ENCODE measurements at places on chromosomes 3 and 15.

- no peak for DNase-seq
Measured at GRCh38 chr3:12839156-12839946, 2.0 kb downstream of the RPL32 start.

GRCh38 chr15:75049392-75049791 is 26.0 kb downstream of the PPCDC start:
- no peak for DNase-seq

- peak; percentile 32 for DNase-seq
Measured at GRCh38 chr3:182861348-182861747, 68.0 kb downstream of the ATP11B start.

- peak; percentile 93 for DNase-seq
Measured at GRCh38 chr3:195102609-195103467, 168.1 kb downstream of the XXYLT1 start.

- no peak for DNase-seq
Measured at GRCh38 chr3:39779511-39780230, 29.7 kb upstream of the MYRIP start.

DNA sequence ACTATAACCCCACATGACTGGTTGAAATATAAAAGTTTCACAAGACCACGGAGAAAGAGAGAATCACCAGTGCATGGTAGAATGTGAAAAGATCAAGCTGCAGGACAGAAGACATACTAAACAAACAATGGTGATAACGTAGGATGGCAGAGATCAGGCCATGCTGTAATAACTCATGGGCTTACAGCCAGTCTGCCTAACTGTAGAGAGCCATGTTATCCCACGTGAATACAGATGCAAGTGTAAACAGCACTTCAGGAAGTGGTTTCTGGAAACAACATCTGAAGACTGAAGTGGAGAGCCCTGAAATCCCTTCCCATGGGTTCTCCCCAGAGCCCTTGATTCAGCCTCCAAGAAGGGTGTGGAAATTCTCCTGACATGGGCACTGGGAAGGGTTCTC is 103.2 kb upstream of the SLCO2A1 start:
- peak; percentile 16 for DNase-seq

- no peak for DNase-seq
Measured at GRCh38 chr3:53199834-53200233, 38.8 kb downstream of the PRKCD start.

GRCh38 chr3:111979434-111980038 is 710 bp downstream of the ABHD10 start:
- DNase-seq = peak; percentile 33

- no peak for DNase-seq
Measured at GRCh38 chr3:101170062-101170771, 150.2 kb downstream of the IMPG2 start.

DNA sequence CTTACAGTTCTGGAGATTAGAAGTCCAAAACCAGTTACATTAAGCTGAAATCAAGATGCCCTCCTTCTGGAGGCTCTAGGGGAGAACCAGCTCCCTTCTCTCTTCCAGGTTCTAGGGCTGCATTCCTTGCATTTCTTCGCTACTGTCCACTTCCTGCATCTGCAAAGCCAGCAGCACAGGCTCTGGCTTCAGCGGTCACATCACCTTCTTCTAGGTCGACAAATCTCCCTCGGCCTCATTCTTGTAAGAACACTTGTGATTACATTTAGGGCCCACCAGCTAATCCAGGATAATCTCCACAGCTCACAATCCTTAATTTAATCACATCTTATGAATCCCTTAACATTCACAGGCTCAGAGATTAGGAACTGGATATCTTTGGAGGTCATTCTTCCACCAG is 73.8 kb downstream of the MINAR1 start:
- no peak for DNase-seq

- peak; percentile 16 for DNase-seq
Measured at GRCh38 chr3:100216713-100217112, 44.1 kb upstream of the TBC1D23 start.

GRCh38 chr3:113211330-113212149 is at the start of gene BOC:
TSS of gene BOC (plus strand) at chr3:113211557. CDS start at chr3:113249803, 38,246 bp downstream.
- DNase-seq = peak; percentile 77

GRCh38 chr3:45258317-45258716 is 32.2 kb upstream of the TMEM158 start:
- DNase-seq = no peak

GRCh38 chr3:58640700-58641372 is 25.7 kb downstream of the FAM3D start:
- DNase-seq = peak; percentile 71

DNA sequence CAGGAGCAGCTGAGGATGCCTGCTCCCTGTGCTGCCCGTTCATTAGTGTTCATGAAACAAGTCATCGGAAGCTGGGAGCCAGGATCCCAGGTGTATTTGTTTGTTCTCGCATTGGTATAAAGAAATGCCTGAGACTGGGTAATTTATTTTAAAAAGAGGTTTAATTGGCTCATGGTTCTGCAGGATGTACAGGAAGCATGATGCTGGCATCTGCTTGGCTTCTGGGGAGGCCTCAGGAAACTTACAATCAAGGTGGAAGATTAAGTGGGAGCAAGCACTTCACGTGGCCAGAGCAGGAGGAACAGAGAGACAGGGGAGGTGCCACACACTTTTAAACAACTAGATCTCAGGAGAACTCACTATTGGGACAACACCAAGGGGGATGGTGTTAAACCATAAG is 5.5 kb upstream of the HYKK start:
- DNase-seq = no peak

DNA sequence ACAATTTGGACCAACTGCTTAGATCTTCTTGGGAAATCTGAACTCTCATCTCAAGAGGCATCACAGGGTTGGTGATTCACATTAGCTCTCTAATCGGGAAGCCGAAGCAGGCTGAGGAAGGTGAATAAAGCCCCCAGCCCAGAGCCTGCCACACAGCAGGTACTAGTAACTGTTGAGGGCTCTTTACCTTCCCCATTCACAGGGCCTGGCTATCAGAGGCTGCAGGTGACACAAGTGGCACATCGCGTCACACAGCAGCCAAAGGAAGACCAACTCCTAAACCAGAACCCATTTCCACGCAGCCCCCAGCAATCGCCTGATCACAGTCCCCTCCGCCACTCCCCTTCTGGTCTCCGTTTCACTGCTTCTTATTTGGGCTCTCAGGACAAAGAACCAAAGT is 29.2 kb downstream of the SH3BP5 start:
- DNase-seq = no peak

DNA sequence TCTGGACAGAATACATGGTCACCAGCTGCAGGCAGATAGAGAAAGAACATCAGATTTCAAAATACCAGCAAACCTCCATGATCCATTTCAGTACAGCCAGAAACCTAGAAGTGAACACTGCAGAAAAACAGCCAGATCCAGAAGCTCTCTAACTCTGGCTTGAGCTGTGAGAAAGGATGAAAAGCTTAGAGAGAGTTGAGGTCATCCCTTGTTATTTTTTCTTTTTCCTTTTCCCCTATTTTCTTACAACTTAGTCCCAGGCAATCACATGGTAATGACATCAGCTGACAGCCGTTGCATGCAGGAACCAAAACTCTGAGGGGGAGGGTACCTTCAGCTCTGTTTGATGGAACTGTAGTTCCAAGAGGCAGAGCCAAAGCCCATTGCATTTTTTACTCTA is 113.2 kb downstream of the TCF12 start:
- DNase-seq = peak; percentile 79

- DNase-seq = no peak
Measured at GRCh38 chr3:42906848-42907183, 874 bp downstream of the ZNF662 start.

DNA sequence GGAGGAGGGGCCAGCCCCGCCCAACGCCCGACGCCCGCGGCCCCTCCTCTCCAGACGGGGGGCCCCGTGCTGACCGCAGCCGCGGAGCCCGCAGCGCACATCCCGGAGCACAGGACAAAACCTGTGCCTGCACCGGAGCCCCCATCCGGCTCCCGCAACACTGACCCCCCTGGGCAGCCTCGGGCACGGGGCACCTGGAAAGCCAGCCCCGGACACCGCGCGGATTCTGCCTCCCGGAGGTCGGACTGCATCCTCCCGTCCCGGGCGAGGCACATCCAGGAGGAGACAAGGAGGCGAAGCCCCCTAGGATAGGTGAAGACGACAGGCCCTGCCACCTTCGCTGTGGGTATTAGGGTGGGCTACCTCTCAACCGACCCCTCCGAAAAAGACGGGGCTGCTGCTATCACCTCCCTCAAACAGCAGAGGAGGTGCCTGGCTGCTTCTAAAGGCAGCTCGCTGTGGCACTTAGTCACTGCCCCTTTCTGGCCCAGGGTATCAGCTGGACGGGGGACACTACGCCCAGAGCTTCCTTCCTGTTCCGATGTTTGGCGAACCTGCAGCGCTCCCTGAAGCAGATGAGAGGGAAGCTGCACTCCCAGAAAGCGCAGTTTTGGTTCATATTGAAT is 10.6 kb downstream of the XXYLT1 start:
- peak; percentile 24 for DNase-seq

DNA sequence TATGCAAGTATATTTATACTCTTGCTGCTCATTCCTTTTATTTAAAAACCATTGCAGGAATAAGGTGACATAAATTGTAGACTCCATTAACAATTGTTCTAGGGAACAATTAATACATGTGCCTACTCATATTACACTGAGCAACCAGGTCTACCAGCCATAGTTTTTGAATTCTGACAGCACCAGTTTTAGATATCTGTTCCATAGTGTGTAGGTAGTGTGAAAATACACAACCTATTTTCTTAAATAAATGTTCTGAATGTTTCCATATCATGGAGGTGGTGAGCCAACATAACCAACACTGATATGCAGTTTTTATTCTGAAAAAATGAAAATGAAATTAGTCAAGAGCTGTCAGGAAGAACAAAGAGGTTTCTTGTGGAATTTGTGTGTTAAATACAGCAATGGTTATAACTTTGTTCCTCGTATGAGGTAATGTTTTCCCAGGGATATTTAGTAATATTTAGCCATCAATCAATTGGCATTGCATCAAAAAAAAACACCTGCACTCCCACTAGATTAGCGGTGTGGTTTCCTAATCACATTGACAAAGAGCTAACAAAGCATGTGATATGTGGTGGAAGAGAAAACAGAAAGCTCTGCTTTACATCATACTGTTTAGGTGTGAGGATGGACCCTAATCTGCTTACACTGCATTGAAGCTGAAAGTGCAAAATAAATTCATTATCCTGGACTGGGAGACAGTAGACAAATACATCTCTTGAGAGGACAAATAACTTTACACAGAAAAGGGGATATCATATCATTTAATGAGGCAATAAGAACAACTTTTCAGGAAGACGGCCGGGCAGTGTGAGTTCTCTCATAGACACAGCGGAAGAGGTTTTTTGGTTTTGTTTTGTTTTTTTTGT is 369.5 kb upstream of the THBS1 start:
- no peak for DNase-seq

DNA sequence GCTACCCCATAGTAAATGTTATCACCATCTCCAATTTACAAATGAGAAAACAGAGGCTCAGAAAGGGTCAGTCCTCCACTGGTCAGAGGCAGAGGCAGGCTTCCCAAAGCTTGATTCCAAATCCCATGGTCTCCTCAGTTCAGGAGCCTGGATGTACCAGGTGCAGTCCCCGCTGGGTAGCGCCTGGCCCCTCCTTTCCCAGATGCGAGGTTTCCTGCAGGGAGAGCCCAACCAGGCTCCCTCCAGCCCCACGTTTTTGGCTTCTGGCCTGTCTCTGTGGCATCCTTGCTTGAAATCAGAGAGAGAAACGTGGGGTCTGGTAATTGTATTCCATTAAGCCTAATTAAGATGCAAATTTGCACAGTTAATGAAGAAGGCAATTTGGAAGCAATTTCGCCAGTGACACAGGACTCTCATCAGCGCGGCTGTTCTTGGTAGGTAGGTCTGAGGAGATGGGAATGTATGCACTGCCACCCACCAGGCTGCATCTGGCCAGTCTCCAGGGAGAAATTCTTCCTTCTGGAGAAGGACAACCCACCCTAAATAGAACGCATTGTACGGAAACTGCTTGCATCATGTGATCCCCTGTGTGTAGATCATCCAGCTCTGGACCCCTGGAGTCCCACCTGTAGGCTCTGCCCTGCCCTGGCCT is 50.5 kb downstream of the HRH1 start:
- DNase-seq = no peak

DNA sequence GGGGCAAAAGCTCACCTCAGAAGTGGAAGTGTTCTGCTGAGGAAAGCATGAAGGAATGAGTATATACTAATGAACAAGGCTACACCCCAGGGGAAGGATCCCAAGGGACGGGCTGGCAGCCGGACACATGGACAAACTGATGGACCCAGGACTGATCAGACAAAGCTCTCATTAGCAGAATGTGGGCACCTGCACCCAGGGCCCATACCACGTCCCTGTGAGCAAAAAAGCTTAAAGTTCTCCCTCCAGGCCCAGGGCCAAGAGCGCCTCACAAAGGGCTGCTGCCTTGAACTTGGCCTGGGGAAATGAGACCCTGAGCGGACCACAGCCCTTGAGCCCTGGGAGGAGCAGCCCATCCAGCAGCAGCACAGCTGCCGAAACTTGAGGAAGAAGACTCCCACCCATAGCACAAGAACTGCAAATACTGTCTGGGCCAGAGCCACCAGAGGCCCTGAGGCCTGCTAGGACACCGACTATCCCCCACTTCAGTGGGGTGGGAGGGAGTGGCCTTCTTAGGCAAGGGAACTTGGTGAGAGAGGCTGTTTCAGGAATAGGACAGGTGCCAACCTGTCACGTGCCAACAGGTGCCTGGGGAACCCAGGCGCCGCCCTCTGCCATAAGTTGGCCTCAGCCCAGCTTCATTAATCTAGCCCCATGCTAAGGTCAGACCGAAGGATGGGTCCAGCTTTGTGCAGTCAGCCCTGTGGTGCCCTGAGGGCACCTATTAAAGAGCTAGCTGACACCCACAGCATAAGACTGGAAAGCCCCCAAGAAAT is 2.3 kb upstream of the GMPPB start:
- DNase-seq = no peak

DNA sequence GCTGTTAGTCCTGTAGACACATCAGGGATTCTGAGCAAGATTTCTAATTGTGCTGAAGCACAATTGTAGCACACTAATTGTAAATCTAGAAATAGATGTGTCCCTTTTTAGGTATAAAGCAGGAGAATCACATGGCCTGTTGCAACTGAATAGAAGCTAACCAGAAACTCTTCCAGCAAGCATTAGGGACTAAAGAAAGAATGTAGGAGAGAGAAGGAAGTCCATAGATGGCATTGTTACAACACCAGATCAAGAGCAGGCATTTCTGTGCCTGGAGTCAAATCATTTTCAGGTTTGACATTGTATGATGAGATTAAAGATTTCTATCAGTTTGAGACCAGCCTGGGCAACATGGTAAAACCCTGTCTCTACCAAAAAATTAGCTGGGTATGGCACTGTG is 27.4 kb downstream of the CALML4 start:
- peak; percentile 33 for DNase-seq

GRCh38 chr3:463252-464192 is 267.0 kb downstream of the CHL1 start:
- no peak for DNase-seq

- DNase-seq = no peak
Measured at GRCh38 chr3:13654330-13655060, 105.6 kb downstream of the FBLN2 start.

DNA sequence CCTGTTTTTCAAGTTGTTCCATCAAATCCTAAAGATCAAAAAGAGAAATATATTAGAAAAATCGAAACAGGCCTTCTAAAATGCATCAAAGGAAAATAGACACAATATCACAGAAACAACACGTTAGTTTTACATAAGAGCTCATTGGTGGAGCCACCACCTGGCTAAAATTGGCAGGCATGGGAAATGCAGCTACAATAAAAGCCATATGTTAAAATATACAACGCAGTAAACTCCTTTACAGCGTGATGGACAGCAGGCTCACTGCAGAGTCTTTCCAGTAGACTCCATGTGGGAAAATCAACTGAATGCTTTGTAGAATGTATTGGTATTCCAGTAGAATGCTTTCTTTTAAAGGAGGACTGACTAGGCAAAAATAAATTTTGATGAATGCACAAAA is 40.9 kb upstream of the MYO5C start:
- DNase-seq = no peak
